ENCODE measurements at places on chromosomes 4 and X. TPM values are rescaled to one million over a fixed set of nuclear protein-coding genes. Genes with fewer than 3 reads are reported as not detected.

Gene RADX
- 12.4 TPM for total RNA-seq

Gene FMR1NB
- total RNA-seq = not detected

Gene RHOXF2
- total RNA-seq = not detected

Gene TNMD
- total RNA-seq = not detected

Gene SEC31A
- 130 TPM for total RNA-seq

Gene ESX1
- total RNA-seq = not detected

Gene ETDC
- total RNA-seq = not detected

Gene PAGE5
- total RNA-seq = not detected

Gene FOXR2
- not detected for total RNA-seq

Gene RNF175
- 2.1 TPM for total RNA-seq

Gene DUSP21
- total RNA-seq = not detected

Gene TMPRSS11A
- total RNA-seq = not detected

Gene MTMR8
- total RNA-seq = 7.2 TPM

Gene SHOX
- not detected for total RNA-seq

Gene GUCY1A1
- total RNA-seq = 1.9 TPM

Gene OCIAD1
- total RNA-seq = 72.2 TPM

- DNase-seq = peak; percentile 20
Measured at GRCh38 chrX:120664081-120664480, 34.2 kb upstream of the C1GALT1C1 start.

- no peak for DNase-seq
Measured at GRCh38 chr4:143348233-143349077, 11.8 kb downstream of the GAB1 start.

DNA sequence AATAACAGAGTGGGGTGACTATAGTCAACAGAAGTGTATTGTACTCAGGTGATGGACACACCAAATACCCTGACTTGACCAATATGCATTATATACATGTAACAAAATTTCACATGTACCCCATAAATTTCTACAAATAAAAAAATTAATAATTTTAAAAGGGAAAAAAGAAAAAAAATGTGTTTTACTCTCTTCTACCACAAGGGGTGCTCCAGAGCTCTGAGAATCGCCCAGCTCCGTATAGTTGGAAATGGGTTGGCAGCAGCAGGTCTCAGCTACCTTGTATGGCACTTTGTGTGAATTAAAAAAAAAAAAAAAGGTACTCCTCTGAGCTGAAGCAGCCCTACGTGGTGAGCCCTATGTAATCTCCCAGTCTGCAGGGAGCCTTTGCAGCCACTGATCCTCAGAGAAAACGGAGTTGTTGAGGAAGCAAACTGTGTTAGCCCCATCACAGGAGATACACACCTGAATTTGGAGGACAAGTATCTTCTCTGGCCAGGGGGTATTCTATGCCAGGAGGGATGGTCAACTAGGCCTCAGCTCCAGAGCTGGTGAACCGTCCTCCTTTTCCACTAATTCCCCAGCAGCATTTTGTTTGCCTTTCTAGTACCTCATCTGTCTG lies 17.2 kb upstream of the POLA1 start:
- peak; percentile 16 for DNase-seq

DNA sequence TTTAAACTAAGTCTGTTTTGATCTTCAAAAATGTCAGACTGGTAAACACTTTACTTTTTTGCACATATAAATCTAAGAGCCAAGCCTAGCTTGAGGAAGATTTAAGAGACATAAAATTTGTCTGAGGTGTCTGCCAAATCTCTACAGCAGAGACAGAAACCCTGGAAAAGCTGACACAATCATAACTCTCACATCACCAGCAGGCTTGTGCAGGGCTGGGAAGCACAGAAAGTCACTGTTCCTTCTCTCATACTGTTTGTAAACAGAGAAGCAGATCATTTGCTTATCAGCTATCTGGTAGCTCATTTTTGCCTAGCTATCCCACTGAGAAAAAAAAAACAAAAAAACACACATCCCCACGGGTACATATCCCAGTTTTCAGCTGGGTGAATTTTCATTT lies 7.0 kb downstream of the ENOX2 start:
- no peak for DNase-seq

DNA sequence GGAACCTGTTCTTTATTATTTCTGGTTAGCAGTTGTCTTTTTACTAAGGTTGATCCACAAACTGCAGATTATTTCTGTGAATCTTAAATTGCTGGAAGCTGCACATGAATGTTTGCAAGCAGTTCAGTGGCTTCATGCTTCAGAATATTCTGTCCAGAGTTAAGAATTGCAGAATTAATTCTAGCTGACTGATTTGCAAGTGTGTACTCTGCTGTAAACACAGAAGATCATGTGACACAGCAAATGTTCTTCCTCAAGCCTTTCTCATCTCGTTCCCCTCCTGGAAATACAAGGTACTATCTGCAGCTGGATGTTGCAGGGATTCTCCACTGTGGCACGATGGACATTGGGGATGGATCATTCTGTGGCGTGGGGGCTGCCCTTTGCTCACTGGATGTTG lies 16.8 kb upstream of the CLTRN start:
- no peak for DNase-seq

- DNase-seq = no peak
Measured at GRCh38 chr4:48767055-48767929, 12.8 kb downstream of the FRYL start.

- DNase-seq = no peak
Measured at GRCh38 chr4:186946682-186947294, 223.1 kb upstream of the FAT1 start.

GRCh38 chr4:153611679-153612078 lies 72.4 kb upstream of the TLR2 start:
- DNase-seq = no peak

- no peak for DNase-seq
Measured at GRCh38 chr4:111618908-111619307, 526.3 kb upstream of the FAM241A start.

- DNase-seq = no peak
Measured at GRCh38 chrX:110086916-110087484, 84.1 kb downstream of the TMEM164 start.

DNA sequence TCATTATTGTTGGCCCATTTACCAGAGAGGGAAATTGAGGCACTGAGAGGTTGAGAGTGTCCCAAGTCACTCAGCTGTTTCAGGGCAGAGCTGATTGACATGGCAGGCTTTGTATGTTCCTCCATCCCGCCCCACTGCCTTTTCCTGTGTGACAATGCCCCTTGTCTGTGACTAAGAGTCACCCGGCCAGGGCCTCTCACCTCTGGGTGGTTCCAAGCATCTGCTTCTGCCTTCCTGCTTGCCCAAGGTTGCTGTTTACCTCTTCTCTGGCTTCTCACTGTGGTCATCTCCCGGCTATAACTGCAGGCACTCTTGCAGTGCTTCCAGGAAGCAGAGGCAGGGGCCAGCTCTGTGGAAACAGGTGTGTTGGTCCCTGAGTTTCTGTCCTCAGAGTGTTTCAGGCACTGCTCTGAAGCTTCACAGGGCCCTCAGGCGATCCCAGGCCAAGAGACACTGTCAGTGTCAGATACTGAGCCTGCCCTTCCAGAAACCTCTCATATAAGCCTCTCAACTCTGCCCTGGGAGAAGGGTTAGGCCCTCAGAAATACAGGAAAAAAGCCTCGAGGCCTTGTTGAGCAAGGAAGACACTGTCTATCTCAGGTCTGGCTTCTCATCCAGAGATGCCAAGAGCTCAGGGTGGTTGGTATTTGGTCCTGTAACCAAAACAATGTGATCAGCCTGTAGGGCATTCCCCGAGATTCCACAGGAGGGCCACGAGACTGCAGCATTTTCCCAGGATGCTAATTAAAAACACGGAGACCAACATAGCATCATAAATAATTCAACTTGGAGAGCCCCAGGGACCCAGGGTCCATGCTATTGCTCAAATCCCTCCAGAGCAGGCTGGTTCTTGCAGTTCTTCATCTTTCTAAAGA lies 42.0 kb upstream of the PROM1 start:
- DNase-seq = no peak

GRCh38 chrX:37986893-37987292 lies 19.5 kb upstream of the SYTL5 start:
- DNase-seq = no peak

- no peak for DNase-seq
Measured at GRCh38 chr4:86686741-86687140, 92.6 kb downstream of the PTPN13 start.

GRCh38 chr4:130393642-130394041 lies 1297.7 kb downstream of the C4orf33 start:
- DNase-seq = no peak

- no peak for DNase-seq
Measured at GRCh38 chr4:88217169-88217568, 58.7 kb upstream of the ABCG2 start.

DNA sequence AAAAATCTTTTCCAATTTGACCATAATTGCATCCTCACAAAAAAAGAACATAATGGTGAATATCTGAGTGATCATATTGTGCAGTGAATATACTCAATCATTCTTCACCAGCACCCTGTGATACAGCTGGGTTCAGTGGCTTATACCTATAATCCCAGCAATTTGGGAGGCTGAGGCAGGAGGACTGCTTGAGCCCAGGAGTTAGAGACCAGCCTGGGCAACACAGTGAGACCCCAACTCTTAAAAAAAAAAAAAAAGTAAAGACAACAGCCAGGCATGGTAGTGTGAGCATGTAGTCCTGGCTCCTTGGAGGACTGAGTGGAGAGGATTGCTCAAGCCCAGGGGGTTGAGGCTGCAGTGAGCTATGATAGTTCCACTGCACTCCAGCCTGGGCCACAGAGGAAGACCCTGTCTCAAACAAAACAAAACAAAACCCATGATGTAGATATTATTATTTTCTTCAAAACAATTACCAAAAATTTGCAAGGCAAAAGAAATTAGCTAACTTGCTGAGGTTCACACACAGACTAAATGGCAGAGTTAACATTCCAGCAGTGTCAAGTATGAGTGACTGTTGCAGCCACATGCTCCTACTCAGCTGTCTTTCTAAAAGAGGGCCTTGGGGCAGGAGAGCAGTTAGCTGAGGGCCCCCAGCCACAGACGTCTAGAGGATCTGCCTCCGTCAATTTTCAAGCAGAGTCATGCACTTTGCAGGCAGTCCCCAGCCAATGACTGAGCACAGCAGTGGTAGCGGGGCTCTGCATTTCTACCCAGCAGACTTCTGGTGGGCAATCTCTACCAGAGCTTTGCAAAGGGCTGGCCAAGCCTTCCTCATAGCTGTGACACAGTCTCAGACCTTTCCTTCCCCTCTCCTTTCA lies 33.4 kb downstream of the ADGRA3 start:
- no peak for DNase-seq

DNA sequence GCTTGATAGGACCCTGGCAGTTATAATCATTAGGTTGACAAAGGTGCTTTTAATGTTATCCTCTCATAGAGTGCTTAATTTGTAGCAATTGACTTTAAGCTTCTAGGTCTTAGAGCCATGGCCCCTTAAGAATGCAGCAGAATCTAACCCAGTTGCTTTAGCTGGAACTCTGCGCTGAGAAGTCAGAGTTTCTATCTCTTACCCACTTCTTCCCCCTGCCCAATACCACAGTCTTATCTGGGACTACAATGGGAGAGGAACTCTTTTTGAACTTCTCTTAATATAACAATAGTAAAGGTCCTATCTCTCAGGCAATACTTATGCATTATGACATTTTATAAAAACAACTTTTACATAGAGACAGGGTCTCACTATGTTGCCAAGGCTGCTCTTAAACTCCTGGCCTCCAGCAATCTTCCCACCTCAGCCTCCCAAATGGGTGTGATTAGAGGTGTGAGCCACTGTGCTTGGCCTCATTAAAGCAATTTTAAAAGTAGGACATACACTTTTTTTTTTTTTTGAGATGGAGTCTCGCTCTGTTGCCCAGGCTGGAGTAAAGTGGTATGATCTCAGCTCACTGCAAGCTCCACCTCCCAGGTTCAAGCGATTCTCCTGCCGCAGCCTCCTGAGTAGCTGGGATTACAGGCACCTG lies 1.8 kb downstream of the TLR10 start:
- no peak for DNase-seq

DNA sequence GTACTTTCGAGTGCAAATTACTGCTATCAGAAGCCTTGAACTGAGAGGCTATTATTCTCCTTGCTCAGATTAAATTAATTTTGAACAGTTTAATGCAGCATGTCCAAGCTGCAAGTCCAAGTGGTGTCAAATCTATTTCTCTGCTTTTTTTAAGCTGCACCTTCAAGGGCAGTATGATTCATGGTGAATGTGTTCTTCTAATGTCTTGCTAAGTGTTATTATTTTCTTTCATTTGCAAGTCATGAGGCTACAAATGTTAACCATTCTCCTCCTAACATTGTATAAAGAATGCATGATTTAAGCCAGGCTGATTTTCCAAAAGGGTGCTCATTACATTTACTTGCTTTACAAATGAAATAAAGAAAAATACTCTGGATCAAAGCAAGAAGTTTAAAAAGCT lies 200.4 kb downstream of the TEX13C start:
- no peak for DNase-seq

GRCh38 chr4:79747252-79747651 lies 325.8 kb downstream of the ANTXR2 start:
- no peak for DNase-seq

DNA sequence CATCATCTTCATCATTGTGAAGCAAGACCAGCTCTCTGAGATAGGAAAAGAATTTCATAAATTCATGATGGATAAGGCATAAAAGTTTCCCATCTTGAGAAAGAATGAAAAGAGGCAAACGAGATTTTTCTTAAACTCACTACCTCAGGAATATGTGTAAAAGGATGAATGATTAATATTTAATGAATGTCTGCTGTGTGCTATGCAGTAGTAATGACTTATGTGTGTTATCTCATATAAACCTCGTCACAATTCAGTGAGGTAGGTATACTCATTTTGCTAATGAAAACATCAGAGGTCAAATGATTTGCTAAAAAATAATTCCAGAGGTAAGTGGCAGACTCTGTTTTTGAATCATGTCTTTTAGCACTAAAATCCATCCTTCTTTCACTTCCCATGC lies 42.6 kb upstream of the GYPA start:
- DNase-seq = no peak

Data from CD4-positive, CD25-positive, alpha-beta regulatory T cell (primary cell).